BJ (cell line): ENCODE measurements at places on chromosomes 3 and 15.

- DNase-seq, result no peak
Measured at GRCh38 chr15:27846722-27847395, 252.3 kb downstream of the OCA2 start.

- no peak for DNase-seq
Measured at GRCh38 chr3:186307594-186308221, 54.3 kb downstream of the DGKG start.

DNA sequence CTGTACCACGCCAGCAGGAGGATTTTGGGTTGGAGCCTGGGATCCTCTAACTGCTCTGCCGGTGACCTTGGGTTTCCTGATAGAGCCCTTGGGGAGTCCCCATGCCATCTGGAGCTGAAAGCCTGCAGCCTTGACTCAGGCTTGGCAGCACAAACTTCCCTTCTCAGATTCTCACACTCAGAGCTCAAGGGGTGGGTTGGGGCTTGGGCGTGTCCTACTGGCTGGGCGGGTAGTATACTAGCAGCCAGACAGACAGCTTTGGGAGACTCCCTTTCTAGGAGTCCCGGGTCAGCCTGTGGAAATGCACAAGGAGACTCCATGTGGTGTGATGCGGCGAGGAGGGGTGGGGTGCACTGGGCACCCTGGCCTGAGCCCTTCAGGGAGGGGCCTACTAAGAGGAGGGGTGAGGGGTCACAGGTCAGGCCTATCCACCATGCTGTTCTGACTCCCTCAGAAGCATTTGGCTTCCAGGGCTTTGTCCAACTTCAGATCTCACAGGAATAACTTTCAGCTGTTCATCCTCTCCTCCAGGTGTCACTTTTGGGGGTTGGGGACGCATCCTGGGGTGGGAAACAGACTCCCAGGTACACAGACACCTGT is 21.6 kb upstream of the PLXNA1 start:
- peak; percentile 21 for DNase-seq

DNA sequence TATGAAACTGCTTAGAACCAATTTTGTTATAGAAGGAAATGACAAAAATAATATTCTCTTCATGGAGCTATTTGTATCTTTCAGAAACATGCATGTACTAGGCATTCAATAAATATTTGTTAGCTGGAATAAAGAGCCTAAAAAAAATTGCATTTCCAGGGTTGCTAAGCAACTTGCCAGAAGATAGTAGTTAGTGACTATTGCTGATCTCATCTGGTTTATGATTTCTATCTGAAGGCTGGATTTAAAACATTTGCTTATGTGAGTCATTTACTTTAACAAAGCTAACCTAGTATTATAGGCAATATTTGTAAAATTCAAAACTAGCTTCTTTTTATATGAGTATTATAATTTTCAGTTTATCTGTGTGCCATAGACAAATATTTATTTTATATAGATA is 78.3 kb downstream of the NAALADL2 start:
- DNase-seq, result peak; percentile 70

GRCh38 chr3:78506581-78507195 is 1261.1 kb downstream of the ROBO1 start:
- peak; percentile 59 for DNase-seq

DNA sequence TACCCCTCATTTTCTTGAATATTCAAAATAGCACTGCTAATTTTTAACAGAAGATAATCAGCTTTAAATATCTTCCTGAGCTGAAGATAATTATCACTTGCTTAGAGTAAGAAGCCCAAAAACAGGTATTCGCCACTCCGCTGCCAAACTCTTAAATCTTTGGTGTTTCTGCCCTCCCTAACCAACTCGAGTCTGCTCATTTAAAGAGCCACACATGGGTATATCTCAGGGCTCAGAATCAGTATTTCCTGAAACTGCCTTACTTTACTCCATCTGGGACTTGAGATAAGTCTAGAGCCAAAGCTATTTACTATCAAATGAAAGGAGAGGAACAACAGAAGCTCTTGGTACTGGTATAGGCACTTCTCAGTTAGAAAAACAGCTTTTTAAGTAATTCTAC is 10.8 kb downstream of the PDCD10 start:
- DNase-seq, result no peak

- no peak for DNase-seq
Measured at GRCh38 chr15:100593431-100593830, 8.6 kb downstream of the LINS1 start.

DNA sequence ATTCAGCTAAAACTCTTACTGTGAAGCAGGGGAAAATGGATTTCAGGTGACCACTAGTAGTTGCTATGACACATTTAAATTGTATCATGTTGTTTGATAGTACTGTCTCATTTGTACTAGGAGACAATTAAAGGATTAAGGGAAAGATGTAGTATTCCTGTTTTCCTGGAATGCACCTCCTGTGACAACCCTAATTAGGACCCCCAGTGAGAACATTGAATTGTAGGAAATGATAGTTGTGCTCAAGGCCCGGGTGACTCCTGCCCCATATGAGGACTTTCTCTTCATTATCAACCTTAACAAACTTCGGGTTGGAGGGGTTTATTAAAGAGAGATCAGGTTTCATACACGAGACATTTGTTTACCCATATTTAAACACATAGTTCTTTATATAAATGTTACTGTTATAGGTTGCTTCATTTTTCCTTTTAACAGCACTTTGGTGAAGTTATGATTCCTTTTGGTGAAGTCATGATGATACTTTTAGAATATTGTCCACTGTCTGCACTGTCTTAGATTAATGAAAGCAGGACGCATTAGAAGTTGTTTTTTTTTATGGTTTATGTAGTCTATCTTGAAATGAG is 392.6 kb upstream of the NAALADL2 start:
- DNase-seq, result no peak

DNA sequence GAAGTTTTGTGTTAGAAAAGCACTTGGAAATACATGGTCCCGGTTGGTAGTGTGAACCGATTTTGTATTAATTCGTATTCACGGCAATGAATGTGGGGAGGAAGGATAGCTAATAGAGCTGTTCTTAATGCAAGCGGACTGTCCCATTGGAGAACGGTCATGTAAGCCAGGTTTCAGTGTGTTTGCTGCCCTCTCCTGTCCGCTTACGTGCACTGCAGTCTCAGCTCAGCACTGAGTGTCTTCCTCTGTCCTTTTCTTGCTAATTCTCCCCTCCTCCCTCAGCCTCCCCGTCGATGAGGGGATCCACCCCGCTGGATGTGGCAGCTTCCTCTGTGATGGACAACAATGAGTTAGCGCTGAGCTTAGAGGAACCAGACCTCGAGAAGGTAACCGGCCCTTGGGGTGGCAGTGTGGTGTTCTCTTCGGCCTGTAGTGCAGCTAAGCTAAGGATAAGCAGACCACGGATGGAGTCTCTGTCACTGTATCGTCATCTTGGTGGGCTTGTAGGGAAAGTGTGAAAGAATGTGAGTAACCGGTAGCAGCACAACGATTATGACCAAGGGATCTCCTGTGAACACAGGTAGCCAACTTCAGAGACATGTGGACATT is 267.5 kb upstream of the CHRM5 start:
- no peak for DNase-seq

DNA sequence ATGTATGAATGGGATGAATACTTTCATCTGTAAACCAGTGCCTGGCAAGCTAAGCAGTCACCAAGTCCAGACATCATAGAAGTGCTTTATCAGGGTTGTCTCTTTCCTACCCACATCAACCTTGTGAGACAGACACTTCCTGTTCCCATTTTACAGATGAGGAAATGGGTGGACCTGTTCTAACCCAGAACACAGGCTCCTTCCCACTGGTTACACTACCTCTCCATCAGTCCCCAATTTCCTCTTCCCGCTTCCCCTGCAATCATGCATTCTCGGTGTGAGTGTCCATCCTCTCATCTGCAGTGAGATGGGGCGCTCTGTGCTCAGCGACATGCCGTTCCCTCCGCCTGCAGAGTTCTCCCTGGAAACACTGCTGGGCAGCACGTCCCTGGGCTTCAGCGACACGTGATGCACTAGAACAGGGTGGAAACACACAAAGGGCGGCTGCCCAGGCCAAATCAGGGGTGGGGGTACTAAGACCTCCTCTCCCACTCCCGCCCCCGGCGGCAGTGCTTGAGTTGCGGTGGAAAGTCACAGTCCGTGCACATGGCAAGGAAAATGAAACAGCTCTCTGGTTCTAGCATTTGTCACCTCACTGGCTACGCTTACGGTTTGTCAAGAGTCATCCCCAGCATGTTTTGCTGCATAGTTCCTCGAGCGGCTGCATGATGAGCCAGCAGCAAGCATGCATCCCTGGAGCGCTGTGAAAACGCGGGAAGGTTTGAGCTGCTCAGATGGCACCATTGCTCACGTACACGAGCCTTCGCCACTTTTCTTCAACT is 201.1 kb downstream of the ADAMTS17 start:
- no peak for DNase-seq

GRCh38 chr3:109973733-109974132 is 636.4 kb upstream of the DPPA4 start:
- DNase-seq, result no peak

DNA sequence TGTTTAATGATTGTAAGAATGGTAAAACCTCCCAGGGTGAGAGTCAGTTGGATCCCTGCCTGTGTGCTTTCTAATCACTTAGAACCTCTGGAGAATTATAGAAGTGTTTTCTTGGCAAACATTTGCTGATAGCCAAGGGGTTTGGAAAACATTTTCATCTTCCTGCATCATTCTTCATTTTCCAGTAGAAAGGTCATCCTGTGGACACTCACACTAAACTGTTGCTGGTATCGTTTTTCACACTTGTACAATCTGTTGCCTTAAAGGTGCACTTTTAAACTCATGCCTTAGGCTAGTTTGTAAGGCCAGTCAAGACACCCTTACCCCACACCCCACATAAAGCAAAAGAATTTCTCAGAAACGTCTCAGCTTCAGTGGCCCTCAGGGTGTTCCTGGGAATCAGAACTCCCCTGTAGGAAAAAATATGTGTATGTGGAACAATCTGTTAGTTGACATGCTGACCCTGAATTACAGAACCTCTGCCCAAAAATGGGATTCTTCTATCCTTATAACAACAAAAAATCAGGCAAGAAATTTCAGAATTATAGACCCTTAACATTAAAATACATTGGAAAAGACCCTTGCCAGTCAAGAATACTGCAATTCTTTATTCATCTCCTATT is 5.8 kb upstream of the PLD1 start:
- no peak for DNase-seq

DNA sequence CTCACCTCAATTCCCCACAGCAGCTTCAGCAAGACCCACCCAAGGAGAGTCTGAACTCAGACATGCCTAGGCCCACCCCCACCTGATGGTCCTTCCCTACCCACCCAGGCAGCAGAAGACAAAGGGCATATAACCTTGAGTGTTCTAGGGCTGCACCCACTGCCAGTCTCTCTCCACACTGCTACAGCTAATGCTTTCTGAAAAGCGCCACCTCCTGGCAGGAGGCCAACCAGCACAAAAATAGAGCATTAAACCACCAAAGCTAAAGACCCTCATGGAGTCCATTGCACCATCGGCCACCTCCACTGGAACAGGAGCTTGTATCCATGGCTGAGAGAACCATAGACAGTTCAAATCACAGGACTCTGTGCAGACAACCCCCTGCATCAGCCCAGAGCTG is 11.3 kb upstream of the RPL39L start:
- no peak for DNase-seq

GRCh38 chr15:88309363-88309762 is 52.8 kb upstream of the NTRK3 start:
- DNase-seq, result no peak

DNA sequence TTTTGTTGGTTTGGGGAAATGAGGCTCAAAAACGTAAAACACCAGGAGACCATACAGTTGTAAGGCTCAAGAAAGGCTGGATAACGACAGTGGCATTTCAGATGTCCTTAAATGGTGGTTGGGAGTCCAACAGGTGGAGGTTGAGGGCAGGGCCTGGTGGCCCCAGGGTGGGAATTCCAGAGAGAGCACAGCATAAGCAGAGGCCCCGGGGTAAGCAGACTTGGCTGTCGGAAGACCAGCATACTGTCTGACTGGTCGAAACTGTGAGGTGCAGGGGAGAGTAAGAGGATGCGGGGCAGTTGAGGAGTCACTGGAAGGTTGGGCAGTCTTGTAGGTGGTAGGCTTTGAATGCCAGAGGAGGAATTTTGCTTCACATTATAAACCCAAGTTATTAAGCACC is 48.3 kb downstream of the SRP14 start:
- DNase-seq, result no peak

DNA sequence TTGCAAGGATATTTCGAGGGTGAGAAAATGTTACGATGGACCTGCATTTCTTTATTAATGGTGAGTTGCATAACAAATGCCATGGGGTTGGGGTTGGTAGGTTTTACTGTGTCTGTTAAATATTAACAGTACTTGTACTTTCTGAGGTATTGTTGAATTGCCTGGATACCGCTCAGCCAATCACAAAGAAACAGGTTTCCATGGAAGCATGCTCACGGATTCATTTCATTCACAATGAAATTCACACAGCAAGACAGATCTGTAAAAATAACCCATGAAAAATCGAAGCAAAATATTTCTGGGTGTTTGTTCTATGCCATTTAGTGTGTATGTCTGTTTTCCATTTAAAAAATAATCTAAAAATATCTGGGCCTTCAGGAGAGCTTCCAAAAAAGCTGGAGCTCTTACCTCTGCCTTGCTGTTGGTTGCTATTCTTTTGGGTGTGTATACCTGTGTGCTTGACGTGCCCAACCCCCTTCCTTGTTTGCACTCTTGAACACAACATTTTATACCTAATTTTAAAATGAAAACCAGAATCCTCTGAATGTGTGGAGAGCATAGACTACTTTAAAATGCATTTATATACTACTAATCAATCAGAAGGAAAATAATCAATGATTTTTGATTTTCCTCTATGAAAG is 479.8 kb upstream of the TBL1XR1 start:
- no peak for DNase-seq

DNA sequence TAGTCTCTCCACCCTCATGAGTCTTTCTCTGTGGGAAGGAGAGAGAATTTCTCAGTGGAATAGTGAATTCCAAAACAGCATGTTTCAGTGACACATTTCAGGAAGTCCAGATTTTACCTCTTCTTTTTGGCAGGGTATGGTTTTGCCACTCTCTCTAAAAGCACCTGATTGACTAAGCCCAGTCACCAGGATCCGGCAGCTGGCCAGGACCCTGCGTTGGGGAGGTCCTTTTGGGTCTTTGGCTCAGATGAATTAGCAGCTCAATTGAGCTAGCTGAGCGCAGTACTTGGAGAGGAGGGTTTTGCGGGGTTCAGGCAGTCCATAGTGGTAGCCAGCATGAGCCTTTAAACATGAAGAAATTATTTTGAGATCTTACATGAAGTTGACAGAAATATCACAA is 548.2 kb downstream of the PDCD6IP start:
- DNase-seq, result no peak

DNA sequence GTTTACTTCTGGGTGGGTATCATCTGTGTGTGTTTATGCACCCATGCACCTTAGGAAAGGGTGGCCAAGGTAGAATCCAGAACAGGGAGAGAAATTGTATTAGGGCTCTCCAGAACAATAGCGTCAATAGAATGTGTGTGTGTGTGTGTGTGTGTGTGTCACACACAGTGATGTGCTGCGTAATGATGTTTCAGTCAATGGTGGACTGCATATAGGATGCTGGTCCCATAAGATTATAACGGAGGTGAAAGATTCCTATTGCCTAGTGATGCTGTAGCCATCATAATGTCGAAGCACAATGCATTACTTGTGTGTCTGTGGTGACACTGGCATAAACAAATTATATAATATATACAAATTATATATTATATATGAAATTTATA is 69.3 kb upstream of the PRR23C start:
- DNase-seq, result no peak

GRCh38 chr3:156070028-156070427 is 50.4 kb upstream of the KCNAB1 start:
- DNase-seq, result no peak
